T47D (cell line): ENCODE measurements at places on chromosomes 7 and 10.

DNA sequence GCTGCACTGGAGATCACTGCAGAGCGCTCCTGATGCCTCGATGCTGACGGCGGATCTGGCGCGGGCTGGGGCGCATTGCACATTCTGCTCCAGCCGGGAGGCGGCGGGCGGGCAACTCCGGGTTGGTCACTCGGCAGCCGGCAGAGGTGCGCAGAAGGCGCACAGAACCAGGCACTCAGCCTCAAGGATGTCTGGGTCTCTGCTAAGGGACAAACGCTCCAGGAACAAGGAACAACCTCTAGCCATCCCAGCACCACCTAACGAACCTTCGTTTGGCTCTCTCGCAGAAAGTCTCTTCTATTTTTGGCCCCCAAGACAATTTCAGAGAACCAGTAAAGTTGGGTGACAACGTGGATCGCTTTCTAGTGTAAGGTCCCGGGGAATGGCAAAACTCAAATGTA is 254.6 kb downstream of the OTUD1 start:
- DNase-seq: no peak

DNA sequence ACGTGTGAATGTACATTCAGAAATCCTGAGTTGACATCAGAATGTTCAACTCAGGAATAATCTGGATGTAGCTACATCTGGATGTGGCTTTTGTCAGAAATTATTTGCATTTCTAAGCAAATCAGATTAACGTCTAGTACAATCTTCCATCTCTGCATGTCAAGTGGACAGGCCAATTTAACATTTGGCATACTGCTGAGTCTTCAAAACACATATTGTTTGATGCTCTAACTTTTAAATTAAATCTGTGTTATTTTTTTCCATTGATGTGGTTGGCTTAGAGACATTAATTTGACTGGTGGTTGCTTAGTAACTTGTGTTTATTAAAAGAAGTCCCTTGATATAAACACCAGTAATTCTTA is 3.4 kb downstream of the STAMBPL1 start:
- no peak for DNase-seq

GRCh38 chr10:15515202-15515601 is 144.1 kb upstream of the FAM171A1 start:
- DNase-seq: no peak

- DNase-seq: no peak
Observed at GRCh38 chr10:103823706-103824272, 31.6 kb downstream of the SH3PXD2A start.

DNA sequence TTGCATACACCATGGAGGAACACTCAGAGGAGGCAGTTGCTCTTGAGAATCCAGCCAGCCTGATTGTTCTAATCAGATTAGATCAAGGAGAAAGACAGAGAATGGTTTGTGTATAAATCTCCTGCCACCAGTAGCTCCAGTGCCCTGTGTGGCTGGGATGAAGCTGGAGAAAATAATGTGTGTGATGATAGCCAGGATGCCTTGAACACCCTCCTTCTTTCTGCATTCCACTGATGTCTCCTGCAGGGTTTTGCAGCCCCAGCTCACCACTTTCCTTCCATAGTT is 614.7 kb upstream of the FOXK1 start:
- DNase-seq: no peak
